ENCODE measurements at places on chromosomes 16 and 17.

GRCh38 chr17:27669850-27670249, 38.9 kb downstream of the LGALS9 start:
- no peak for DNase-seq

DNA sequence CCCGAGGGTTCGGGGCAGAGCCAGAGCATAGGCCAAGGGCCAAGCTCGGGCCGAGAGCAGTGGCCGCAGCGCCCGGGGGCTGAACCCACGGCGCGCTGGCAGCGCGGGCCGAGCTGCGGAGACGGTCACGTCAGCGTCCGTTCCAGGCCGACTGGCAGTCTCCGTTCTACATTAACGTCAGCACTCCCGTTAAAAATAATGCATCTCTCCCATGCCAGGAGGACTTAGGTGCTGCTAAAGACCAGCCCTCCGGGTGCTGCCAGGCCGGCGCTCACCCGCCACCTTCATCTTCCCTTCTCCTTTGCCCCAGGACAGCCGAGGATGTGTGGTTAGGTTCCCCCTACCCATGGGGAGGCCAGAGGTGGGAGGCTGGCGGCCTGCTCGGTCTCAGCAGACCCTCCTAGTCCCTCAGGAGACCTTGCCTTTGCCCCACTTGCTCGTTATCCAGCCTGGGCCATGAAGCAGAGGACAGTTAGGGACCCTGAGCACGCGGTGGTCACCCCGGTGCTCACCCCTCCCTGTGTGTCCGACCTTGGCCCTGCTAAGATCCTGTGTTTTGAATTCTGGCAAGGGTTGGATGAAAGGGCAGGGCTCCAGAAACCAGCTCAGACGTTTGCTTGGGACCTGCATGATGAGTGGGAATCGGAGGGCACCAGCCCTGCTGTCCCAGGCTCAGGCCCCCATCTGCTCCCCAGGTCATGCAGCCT, 572 bp downstream of the MPG start:
- no peak for DNase-seq

DNA sequence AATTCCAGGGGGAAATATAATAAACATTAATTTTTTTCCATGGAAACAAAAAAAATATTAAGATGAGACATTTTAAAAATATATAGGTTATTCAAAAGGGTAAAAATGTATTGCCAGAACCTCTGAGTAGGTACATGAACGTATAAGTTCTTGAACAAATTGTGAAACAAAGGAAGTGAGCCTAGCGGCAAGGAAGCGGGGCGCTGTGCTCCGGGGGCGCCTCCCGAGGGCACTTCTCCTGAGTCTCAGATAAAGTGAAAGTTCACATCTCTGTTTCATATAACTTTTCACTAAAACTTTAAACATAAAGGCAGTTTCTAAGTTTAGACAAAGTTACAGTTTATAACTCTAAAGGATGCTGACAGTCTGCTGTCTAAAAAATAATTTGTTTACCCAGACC, 52.3 kb downstream of the TNRC6C start:
- DNase-seq = no peak

GRCh38 chr17:68569346-68569745, 31.8 kb downstream of the FAM20A start:
- DNase-seq = no peak

- DNase-seq = no peak
Observed at GRCh38 chr16:24534620-24535019, 4.7 kb upstream of the RBBP6 start.

DNA sequence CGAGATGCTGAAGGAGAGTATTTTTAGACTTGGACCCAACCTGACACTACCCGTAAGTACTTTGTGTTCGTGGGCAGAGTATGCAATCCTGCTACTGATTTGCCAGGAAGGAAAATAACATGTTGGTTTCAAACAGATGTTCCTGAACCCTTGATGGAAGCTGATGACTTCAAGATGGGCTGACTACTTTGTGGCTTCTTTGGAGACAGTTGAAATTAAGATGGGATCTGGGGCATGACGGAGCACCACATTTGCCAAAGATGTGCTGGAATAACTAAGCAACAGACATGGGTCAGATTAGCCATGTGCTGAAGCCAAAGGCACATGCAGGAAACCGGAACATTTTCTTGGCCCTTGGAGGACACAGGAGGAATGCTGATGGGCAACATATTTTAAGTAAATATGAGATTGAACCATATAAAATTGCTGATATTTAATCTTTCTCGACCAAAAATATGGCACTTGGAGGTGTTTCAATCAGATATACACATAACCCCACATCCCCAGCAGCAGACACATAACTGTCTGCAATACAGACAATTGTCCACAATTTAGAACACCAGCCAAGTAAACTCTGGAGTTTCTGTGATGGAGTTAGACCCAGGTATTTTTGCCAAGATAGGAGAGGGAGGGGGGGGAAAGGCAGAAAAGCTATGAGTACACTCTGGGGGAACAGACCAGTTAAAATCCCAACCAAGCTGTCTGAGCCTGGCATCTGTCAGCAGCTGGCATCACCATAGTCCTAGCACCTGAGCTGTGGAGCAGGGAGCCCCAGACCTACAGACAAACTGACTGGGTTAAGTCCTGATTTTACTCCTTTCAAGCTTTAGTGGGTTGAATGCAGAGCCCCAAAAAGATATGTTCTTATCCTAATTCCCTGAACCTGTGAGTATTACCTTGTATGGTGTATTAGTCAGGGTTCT, 329.4 kb upstream of the CDH5 start:
- no peak for DNase-seq

Data from NCI-H510A treated with DMSO at 0.1 percent for 48 hours (cell line).